K562 (cell line): ENCODE measurements at places on chromosomes 4 and X. TPM values are rescaled to one million over a fixed set of nuclear protein-coding genes. Genes with fewer than 3 reads are reported as not detected.

The FGD1 gene
- total RNA-seq, result 0.07 and 0.09 TPM in 2 replicates

DNA sequence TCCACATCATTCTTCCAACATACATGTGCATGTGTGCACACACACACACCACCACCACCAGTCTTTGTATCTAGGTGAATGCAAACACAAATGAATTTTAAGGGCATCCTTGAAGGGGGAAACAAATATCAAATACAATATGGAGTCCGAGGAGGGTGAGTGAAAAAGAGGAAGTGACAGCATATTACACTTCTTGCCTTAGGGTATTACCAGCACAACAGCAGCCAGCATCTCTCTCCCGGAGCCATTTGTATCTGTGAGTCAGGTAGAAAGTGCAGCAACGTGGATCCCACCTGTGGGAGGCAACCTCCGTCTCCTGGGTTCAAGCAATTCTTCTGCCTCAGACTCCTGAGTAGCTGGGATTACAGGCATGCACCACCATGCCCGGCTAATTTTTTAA, 483.2 kb downstream of the SMARCA1 start:
- no peak overlapping the region for H3K4me3 ChIP-seq
- no peaks in the 10 kb centered on the region for H3K36me3 ChIP-seq
- H3K27ac ChIP-seq, result no peak overlapping the region
- no peaks in the 10 kb centered on the region for H3K27me3 ChIP-seq

DNA sequence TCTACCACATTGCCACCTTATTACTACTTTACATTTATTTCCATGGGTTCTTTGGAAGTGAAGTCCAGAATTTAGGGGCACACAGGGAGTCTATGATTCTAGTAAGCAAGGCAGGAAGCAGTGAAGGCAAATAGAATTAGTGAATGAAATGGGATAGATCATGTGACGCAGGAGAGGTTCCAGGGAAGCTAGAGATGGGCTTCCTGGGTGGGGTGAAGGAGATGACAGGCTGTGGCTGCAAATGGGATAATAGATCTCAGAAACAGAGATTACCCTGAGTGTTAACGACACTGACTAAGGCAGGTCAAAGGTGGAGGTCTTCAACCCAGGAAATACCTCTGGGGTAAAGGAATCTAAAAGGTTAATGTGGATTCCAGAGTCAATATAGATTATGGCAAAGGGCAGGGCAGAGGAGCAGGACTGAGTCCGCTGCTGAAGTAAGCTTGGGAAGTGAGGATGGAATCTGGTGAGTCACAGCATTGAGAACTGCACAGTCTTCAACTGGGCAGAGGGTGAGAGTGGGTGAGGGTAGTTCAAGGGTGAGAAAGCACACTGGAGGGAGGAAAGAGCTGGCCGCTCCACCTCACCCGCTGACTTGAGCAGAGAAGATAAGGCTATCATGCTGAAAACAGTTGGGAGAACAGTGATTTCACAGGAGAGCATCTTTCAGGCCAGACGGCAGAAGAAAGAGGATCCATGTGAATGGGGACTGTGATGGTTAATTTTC, 70.8 kb downstream of the ANXA3 start:
- peak; percentile 72 for DNase-seq
- peaks cover 15% of the 10 kb centered on the region for H3K4me1 ChIP-seq
- no peak overlapping the region; the same call in 2 of the 3 replicates for H3K27ac ChIP-seq
- no peaks in the 10 kb centered on the region for H3K27me3 ChIP-seq
- H3K4me3 ChIP-seq, result no peak overlapping the region

DNA sequence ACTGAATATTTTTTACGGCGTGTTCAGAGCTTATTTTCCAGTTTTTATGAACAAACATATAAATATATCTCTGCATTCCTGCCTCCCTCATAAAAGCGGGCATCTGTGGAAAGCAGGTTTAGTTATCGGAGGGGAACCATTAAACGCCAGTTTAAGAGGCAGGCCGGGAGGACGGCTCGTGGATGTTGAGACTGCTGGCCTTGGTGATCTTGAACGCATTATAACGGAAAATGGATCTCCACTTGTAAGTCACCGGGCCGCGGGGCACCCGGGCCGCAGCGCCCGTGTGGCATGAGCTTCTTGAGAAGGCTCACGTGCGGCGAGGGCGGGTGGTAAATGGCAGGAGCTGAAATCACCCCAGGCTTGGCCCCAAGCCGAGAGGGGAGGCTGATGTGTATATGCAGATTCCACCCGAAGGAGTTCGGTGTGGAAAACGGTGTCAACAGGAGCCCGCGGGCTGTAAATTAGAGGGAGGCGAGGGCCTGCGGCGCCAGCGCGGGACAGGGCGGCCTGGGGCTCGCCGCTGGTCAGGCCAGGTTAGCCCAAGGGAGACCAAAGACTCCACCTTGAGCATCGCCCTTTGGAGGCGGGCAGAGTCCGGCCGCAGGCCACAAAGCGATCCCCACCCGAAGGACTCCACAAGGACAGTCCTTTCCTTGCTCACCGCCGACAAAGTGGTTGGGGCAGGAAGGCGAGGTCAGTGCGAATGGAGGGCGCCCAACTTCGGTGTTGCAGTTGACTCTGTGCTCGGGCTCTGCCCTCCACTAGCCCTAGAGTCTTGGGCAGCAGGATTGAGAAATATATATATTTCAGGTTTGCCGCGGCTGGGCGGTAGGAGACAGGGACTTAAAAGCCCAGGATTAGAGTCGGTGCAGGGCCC, 1.3 kb upstream of the HAND2 start:
- peaks cover 20% of the 10 kb centered on the region for H3K4me1 ChIP-seq
- H3K27me3 ChIP-seq, result no peaks in the 10 kb centered on the region
- H3K27ac ChIP-seq, result no peak overlapping the region
- DNase-seq, result no peak
- H3K4me3 ChIP-seq, result no peak overlapping the region

DNA sequence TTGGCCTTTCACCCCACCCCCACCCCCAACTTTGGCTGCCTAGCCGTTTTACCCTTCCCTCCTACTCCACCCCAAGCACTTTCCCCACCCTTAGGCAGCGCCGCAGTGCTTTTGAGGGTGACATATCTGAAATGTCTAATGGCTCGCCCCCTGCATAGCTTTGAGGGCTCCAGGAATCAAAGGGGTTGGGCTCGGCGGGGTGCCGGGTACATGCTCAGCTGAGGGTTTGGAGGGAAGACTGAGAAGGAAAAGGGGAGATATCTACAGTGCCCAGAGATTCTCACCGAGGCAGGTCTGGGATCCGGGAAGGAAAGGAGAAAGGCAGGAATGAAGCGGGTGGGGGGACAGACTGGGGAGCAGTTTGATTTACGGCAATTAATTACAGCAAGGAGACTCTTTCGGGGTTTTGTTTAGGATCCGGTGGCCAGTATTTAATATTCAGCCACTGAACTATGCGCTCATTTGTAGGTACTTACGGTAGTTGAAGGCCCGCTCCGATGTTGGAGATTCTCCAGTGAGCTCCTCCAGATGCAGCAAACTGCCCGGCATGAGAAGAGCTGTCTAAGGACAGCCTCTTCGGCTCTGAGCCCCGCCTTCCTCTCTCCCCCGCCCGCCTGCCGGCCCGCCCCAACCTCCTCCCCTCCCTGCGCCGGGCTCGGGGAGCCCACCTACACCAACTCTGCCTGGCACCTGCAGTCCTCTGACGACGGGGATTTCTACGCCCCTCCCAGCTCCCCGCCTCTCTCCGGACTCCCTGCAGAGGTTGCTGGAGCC, at the start of gene IGSF1:
TSS of gene IGSF1 (minus strand) at position 569 of the 774 bp plus-strand sequence. CDS start 2,632 bp downstream, outside the sequence.
- H3K27ac ChIP-seq, result no peak within 1 kb of the TSS
- DNase-seq, result peak; percentile 59
- no peaks in the 10 kb centered on the region for H3K36me3 ChIP-seq
- H3K4me1 ChIP-seq, result no peaks in the 10 kb centered on the region; the same call in 2 of the 3 replicates
- peak within 1 kb of the TSS; percentile 6; the same call in 1 of the 2 replicates for H3K4me3 ChIP-seq

DNA sequence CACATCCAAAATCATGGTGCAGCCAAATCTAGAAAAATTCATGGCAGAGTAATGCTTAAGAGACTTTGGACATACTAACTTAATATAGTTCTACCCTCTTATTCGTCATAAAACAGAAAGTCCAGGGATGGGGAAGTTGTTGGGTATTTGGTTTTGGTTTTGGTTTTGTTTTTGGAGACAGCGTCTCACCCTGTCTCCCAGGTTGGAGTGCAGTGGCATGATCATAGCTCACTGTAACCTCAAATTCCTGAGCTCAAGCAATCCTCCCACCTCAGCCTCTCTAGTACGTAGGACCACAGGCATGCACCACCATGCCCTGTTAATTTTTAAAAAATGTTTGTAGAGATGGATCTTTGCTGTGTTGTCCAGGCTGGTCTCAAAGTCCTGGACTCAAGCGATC, 271.8 kb upstream of the TENM3 start:
- no peak for DNase-seq
- no peaks in the 10 kb centered on the region for H3K27me3 ChIP-seq
- no peak overlapping the region for H3K4me3 ChIP-seq
- H3K4me1 ChIP-seq, result no peaks in the 10 kb centered on the region
- no peaks in the 10 kb centered on the region for H3K36me3 ChIP-seq

GRCh38 chrX:40013266-40014195, 84.2 kb downstream of the BCOR start:
- no peaks in the 10 kb centered on the region for H3K27me3 ChIP-seq
- DNase-seq, result peak; percentile 81
- peak overlapping the region; percentile 59 for H3K4me3 ChIP-seq
- no peaks in the 10 kb centered on the region for H3K36me3 ChIP-seq

- no peak overlapping the region for H3K4me3 ChIP-seq
- H3K27me3 ChIP-seq, result no peaks in the 10 kb centered on the region
- no peak overlapping the region for H3K27ac ChIP-seq
- H3K4me1 ChIP-seq, result no peaks in the 10 kb centered on the region
- no peaks in the 10 kb centered on the region for H3K36me3 ChIP-seq
Observed at GRCh38 chr4:24924309-24924781, 11.5 kb upstream of the CCDC149 start.
